Cortex of kidney (tissue), 1 donor: ENCODE measurements at places on chromosomes 6 and 20.

DNA sequence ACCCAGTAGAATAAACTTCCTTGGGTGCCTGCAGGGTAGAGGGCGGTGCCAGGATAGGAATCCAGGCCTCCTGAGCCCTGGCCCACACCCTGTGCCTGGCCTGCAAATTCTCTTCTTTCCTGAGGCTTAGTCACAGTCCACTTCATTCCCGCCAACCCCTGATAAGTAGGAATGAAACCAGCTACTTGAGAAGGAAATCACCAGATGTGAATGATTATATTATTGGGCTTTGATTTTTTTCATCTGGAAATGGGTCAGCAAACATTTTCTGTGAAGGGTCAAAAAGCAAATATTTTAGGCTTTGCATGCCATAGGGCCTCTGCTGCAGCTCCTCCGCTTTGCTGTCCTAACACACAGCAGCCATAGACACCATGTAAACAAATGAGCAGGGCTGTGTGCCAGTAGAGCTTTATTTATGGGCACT lies 50.2 kb downstream of the STK35 start:
- DNase-seq: no peak

GRCh38 chr6:14619419-14619781 lies 501.8 kb downstream of the CD83 start:
- DNase-seq: no peak

DNA sequence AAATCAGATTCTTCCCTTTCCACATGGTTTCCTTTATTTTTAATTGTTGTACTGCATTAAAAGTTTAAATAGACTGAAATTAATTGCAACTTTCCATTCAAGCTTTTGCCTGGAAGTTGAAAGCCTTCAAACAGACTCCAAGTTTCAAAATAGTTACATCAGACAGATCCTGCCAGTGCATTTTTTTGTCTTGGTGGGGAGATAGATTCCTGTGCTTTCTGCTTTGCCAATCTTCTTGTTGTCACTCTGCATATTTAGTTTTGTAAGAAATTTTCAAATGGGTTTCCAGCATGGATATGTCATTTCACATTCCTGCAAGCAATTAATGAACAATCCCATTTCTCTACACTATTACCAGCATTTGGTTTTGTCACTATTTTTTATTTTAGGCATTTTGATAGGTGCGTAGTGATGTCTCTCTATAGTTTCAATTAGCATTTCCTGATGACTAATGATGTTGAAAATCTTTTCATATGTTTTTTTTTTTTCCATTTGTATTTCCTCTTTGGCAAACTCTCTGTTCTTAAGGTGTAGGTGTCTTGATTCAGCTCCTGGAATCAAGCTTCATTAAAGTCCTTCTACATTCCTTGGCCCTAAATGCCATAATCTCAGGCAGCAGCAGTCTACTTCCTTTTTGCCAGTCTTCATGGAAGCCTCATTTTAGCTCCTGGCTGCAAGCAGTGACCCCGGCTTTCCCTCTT lies 40.5 kb downstream of the SCP2D1 start:
- DNase-seq: no peak

DNA sequence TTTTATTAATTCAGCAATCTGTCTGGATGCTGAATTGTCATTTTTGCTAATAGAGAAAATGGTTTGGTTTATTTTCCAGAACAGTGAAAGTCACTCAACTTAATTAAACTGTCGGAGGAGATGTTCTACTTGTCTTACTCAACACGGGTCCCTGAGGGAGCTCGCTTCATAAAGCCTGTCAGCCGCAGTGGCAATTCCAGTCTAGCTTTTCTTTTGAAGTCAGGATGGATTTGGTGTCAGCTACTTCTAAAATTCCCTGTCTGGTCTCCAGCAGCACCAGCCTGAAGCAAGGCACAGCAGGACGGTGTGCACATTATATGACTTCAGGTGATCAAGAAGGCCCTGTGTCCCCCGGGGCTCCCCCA lies 261.5 kb downstream of the SLC24A3 start:
- DNase-seq: no peak

- no peak for DNase-seq
These were observed 39.1 kb upstream of the DDR1 start for GRCh38 chr6:30845183-30845582.

- DNase-seq: no peak
These were observed 3.3 kb downstream of the SPEF1 start for GRCh38 chr20:3777716-3778629.

- DNase-seq: no peak
These were observed 202.8 kb downstream of the BTBD9 start for GRCh38 chr6:38436726-38437465.

DNA sequence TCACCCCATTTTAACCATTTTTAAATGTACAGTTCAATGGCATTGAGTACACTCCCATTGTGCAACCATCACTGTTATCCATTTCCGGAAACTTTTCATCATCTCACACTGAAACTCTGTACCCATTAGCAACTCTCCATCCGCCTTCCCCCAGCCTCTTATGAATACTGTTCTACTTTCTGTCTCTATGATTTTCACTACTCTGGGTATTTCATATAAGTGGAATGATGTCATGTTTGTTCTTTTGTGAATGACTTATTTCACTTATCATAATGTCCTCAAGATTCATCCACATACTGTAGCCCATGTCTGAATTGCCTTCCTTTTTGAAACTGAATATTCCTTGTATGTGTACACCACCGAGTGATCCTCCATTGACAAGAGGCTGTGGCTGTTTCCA lies 92.9 kb upstream of the TOX2 start:
- DNase-seq: no peak

- no peak for DNase-seq
These were observed 339.7 kb downstream of the PRKN start for GRCh38 chr6:162387718-162388382.

DNA sequence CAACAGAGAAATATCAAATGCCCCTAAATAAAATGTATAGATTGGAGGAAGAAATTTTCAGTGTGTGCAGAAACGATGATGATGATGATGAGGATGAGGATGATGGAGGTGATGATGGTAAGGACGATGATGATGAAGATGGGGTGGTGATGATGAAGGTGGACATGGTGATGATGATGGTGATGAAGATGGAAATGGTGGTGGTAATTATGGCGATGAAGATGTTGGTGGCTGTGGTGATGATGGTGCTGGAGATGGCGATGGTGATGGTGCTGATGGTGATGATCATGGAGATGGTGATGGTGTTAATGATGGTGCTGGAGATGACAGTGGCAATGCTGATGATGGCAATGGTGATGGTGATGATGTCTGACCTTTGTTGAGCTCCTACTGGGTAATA lies 141.2 kb downstream of the DHX35 start:
- DNase-seq: no peak

GRCh38 chr6:99739526-99739925 lies 132.9 kb downstream of the PRDM13 start:
- DNase-seq: no peak

GRCh38 chr20:51700809-51701285 lies 67.3 kb downstream of the ATP9A start:
- no peak for DNase-seq

GRCh38 chr6:35729722-35730121 lies 7.1 kb upstream of the ARMC12 start:
- DNase-seq: no peak

DNA sequence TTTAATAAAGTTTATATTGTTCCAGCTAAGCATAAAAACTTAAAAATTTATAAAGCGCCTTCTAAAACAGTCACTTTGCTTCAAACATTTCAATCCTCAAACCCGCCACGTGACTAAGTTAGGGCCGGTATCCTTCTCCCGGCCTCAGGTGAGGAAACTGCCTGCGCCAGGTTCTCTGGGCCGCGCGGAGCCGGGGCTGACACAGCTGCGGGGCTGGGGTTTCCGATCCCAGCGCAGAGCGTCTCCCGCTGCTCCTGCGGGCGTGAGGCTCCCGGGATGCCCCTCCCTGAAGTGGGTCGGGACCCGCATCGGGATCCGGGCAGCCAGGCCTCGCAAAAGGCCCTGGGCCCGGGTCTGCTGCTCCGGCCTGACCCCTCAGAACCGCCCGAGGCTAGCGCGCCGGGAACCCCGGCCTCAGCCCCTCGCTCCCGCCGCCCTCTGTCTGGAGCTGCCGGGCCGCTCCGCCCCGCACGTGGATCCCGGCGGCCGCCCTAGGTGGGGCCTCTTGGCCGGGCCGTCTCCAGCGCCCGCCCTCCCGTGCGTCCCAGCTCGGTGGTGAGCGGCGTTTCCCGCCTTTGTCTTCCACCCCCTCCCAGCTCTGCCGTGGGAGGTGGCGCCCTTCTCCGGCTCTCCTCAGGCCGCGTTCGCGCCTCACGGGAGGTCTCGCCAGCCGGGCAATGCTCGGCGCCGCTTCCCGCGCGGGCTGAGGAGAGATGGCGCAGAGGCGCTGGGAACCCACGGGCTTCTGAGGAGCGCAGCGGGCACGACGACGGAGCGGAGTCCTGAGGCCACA lies 267.9 kb downstream of the DLL1 start:
- no peak for DNase-seq

DNA sequence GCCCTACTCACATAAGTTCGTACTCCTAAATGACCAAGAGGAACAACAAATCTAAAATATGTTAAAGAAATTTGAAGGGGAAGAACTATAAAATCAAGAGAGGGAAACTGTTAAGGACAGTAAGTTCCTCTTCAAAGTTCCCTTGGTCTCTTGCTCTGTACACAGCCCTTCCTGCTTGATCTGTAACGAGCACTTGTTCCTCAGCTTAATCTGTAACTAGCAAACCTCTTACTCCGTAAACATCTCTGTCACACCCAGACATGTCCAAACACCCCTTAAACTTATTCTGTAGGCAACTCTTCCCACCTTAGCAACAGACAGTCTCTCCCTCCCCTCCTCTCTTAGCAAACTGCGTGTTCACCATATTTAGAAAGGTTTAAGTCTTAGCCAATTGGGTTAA lies 29.9 kb downstream of the PLN start:
- DNase-seq: no peak
